ENCODE measurements at places on chromosomes 12 and 14.

- DNase-seq = no peak
Observed at GRCh38 chr12:90253136-90253535, 544.5 kb upstream of the ATP2B1 start.

- DNase-seq = no peak
Observed at GRCh38 chr12:92927436-92928281, 1.4 kb downstream of the EEA1 start.

GRCh38 chr12:6941782-6942181, 1.8 kb upstream of the RNU7-1 start:
- DNase-seq = no peak

GRCh38 chr12:6620137-6620884, 13.1 kb upstream of the CHD4 start:
- DNase-seq = no peak

DNA sequence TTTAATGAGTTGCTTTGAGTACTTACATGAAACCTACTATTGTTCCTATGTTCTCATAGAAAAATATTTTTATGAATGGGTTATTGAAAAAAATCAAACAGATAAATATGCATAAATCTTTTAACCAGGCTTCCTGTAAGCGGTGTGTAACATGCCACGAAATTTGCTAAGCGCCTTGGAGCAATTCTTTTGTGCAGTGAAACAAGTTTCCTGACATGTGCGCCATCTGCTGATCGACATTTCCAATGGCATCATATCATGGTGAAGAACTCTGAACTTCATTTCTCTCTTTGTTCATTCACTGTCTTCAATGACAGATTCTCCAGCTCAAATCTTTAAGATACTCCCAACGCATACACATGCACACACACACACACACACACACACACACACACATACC, 145.6 kb upstream of the NAV3 start:
- DNase-seq = peak; percentile 77

All from WERI-Rb-1 (cell line).